ENCODE measurements at places on chromosomes 5 and 9.

- no peak for DNase-seq
These were observed 11.1 kb downstream of the CD74 start for GRCh38 chr5:150401376-150402228.

GRCh38 chr5:131382407-131383395 lies 118.8 kb downstream of the CDC42SE2 start:
- DNase-seq: peak; percentile 55

GRCh38 chr5:141477815-141478214 lies 2.0 kb downstream of the PCDHGC3 start:
- no peak for DNase-seq

DNA sequence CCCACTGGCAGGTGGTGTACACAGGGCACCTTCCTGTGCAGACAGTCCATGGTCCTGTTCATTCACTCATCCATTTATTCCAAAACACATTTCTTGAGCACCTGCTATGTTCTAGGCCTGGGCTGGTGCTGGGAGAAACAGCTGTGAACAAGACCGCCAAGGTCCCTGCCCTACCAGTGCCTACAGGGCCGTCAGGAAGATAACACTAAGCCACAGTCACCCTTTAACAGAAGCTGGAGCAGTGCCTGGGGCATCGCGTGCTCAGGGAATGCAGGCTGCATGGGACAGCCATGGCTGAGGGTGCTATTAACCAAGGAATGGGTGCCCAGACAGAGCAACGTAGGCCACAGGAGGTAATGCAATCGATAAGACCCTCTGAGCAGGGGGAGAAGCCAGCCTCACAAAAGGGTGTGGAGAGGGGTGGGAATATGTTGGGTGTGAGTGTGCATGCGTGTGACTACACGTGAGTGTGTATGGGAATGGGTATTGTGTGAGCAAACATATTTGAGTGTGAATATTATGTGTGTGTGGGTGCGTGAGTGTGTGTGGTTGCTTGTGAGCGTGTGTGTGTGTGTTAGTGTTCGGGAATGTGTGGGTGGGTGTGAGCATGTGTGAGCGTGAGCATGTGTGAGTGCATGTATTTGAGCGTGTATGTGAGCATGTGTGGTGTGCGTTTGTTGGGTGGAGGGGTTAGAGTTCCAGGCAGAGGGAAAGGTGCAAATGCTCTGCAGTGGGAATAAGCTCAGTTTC lies 19.1 kb downstream of the DUSP1 start:
- no peak for DNase-seq

- no peak for DNase-seq
These were observed 280.7 kb downstream of the RFX3 start for GRCh38 chr9:3244963-3245653.

GRCh38 chr5:150309886-150310239 lies 7.2 kb upstream of the ARSI start:
- DNase-seq: no peak

DNA sequence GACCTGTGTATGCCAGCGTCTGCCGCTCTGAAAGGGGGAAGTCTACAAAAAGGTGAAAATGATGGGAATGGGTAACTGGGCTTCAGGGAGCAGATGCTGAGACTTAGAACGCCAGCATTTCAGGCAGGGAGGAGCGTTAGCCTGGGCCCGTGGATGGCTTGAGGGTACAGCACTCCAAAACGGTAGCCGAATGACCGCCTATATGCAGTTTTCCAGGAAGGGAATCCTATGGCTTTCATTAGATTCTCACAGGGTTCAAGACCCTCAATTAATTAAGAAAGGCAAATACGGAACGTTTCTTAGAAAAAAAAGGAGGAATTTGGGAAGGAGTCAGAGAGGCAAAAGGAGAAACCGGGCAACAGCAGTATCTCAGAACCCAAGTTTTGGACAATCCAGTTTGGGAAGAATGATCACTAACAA lies 639 bp downstream of the AMACR start:
- no peak for DNase-seq
